ENCODE measurements at places on chromosomes 5 and 9.

DNA sequence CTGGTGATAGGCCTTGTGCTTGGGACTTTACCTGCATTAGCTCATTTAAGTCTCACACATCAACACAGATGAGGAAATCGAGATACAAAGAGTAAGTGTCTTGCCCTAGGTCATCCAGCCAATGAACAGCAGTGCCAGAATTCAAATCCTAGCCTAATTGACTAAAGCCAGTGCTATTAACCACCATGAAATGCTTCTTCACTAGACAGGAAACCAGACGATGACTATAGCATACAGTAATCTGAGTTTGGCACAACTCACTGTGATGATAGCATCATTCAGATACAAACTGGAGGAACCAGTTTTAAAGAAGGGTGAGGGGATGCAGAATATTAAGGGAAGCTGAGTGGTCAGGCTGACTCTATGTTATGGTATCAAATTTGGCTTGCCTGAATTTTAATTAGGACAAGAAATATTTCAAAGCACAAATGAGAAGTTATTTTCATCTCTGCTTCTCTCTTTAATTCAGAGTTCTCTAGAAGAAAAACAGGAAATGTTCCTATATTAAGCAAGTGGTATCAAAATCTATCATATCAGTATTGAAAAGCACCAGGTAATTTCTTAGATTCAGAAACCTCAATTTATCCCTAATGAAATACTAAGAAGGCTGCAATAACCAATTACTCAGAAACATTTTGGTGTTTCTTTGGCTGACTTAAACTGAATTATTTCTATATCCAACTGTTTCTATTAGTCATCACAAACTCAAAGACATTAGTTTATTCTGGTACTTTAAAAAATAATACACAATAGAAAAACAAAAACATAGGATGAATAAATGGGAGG lies 147.0 kb upstream of the RASA1 start:
- DNase-seq = no peak

GRCh38 chr5:95892784-95893354 lies 68.8 kb downstream of the ELL2 start:
- DNase-seq = no peak

- no peak for DNase-seq
Measured at GRCh38 chr9:111839387-111839786, 44.6 kb upstream of the SHOC1 start.

DNA sequence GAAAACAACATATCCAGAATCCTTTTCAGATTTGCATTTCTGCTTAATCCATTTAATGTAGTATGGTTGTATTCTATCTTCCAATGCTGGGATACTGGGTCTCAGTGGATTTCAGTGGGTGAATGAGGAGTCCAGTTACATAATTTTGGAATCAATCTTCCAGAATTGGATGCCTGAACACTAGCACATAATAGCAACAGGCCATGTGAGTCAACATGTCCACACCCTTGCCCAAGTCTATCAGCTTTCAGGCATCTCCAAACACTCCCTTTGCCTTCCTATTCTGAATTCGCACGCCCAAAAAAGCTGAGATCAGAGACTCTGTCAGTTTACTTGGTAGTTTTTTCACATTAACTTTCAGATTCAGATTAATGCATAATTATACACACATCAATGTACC lies 202.6 kb downstream of the TSSK1B start:
- no peak for DNase-seq

DNA sequence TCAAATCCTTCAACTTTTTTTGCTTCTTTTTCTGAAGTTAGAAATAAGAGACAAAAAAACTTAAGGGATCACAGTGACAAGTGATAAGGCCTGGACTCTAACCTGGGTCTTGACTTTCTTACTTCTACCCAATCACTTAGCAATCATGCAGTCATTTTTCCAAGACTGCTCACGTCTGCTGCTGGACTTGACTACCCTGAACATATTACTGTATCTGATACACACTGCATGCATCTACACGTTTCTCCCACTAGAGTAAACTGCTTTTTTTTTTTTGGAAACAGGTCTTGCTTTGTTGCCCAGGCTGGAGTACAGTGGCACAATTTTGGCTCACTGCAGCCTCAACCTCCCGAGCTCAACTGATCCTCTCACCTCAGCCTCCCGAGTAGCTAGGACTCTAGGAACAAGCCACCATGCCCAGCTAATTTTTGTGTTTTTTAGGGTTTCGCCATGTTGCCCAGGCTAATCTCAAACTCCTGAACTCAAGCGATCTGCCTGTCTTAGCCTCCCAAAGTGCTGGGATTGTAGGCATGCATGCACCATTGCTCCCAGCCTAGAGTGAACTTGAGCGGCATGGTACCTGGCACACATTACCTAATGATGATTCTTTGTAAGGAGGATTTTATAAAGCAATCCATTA lies 7.4 kb downstream of the PLIN2 start:
- no peak for DNase-seq

- no peak for DNase-seq
Measured at GRCh38 chr5:61667525-61668218, 335.6 kb downstream of the ZSWIM6 start.

DNA sequence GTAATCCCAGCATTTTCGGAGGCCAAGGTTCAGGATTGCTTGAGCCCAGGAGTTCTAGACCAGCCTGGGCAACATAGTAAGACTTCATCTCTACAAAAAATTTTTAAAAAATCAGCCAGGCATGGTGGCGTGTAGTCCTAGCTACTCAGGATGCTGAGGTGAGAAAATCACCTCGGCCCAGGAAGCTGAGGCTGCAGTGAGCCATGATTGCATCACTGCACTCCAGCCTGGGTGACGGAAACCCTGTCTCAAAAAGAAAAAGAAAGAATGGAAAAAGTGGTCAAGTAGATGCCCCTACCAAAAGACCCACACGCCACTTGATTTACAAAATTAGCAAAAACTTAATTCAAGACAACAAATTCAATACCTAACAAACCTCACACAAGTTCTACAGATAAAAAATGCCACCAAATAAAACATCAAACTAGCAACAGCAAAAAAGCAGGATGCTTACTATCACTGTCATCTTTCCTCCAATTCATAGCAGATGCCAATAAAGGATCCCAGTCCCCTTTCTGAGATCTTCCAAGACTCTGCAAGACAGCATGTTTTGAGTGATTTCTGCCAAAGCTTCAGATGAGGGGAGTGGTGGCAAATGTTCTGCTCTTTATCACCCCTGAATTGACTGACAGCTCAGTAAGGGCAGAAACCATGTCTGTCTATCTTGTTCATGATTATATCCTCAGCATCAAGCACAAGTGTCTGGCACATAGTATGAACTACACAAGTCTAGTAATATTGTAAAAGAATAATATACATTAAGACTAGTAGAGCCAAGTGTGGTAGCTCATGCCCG lies 34.2 kb upstream of the TESK1 start:
- no peak for DNase-seq

DNA sequence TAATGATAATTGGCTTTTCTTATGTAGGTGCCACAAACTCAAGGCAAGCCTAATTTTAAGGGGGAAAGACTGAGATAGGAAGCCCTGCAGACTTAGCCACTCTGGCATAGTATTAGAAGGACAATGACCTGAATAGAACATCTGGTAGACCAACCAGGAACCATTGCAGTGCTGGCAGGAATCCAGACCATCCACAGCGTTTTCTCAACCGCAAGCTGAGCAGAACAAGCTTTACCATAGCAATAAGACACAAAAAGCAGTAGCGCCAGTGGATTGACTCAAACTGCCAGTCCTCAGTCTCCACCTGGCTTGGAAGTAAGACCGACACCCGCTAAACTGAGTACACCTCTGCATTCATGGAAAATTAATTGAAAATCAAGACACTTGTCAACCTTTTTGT lies 141.3 kb upstream of the LPAR1 start:
- no peak for DNase-seq

- no peak for DNase-seq
Measured at GRCh38 chr5:99644822-99645221, 716.0 kb upstream of the CHD1 start.

GRCh38 chr9:21695874-21696341 lies 106.5 kb upstream of the MTAP start:
- no peak for DNase-seq

DNA sequence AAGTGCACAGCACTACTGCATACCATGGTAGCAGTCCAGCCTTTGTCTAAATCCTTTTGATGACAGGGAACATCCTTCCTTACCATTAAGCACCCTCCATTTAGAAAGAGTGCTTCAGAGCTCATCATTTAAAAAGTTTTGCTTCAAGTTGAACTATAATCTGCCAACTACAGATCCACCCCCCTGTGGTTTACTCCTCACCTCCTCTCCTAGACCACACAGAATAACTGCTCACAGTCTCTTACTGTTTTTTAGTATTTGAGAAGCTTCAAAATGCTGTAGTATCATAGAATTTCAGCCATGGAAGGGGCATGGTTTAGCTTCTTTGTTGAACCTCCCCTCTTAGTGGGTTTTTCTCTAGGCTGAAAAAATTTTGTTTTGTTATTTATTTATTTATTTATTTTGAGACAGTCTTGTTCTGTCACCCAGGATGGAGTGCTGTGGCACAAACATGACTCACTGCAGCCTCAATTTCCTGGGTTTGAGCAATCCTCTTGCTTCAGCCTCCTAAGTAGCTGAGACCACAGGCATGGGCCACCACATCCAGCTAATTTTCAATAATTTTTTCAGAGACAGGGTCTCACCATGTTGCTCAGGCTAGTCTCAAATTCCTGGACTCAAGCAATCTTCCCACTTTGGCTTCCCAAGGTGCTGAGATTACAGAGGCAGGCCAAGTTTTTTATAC lies 384.3 kb upstream of the RFX3 start:
- DNase-seq = no peak

GRCh38 chr5:171612749-171613148 lies 172.9 kb upstream of the SMIM23 start:
- no peak for DNase-seq

All from effector memory CD4-positive, alpha-beta T cell (primary cell).